Effector CD4-positive, alpha-beta T cell (primary cell): ENCODE measurements at places on chromosomes 3 and 15.

DNA sequence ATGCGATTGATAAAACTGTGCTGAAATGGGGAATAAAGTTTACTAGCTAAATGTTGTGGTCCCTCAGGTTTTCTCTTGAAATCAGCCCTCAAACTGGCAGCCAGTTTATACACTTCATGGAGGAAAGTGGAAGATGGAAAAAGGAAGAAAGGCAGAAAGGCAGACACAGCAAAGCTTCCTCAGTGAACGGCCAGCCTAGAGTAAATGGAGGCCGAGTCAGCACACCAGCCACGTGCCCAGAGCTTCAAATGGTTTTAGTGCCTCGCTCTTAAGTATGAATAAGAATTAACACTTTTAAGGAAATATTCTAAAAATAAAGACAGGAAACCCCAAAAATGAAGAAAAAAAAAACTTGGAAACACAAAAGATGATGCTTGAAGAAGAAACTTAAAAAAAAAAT is 48.3 kb downstream of the GNB4 start:
- no peak for DNase-seq

DNA sequence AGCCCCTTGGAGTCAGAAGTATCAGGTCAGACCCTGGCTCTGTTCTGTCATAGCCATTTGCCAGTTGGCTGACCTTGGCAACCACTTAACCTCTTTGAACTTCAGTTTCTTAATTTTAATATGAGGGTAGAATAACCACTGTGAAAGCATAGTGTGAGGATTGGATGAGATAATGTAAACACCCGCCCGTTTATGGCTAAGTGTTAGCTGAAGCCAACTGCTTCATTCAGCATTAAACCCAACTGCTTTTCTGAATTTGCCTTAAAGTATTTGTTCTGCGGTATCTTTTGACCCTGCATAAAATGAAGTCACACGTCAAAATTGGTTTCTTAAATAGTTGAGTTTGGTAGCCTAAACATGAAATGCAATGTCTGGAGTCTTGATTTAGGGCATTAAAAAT is 121.5 kb upstream of the ABHD17C start:
- no peak for DNase-seq

GRCh38 chr3:14672588-14672987 is 2.4 kb upstream of the C3orf20 start:
- DNase-seq, result no peak

- DNase-seq, result no peak
Measured at GRCh38 chr3:39577541-39577940, 110.1 kb downstream of the MOBP start.

GRCh38 chr3:182713743-182714517 is 79.4 kb upstream of the ATP11B start:
- DNase-seq, result no peak

- no peak for DNase-seq
Measured at GRCh38 chr15:32794973-32795372, 77.2 kb downstream of the GREM1 start.

DNA sequence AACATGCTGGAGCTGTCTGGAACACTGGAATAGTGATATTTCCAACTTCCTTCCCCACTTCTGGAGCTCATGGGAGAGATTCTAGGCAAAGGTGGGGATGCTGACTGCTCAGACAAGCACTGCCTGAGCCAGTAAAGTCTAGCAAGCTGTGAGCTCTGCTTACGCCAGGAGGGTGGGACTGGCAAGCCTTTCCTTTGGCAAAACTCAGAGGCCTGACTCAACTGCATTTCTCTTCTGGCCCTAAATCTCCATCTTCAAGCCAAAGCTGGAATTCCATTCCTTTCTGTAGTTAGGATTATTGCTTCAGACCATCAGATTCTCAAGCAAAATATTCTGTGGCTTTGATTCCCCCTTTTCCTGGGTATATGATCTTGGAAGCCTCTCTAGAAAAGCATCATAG is 20.3 kb upstream of the EPB42 start:
- DNase-seq, result no peak

- no peak for DNase-seq
Measured at GRCh38 chr3:24151594-24151993, 206.5 kb downstream of the NR1D2 start.

DNA sequence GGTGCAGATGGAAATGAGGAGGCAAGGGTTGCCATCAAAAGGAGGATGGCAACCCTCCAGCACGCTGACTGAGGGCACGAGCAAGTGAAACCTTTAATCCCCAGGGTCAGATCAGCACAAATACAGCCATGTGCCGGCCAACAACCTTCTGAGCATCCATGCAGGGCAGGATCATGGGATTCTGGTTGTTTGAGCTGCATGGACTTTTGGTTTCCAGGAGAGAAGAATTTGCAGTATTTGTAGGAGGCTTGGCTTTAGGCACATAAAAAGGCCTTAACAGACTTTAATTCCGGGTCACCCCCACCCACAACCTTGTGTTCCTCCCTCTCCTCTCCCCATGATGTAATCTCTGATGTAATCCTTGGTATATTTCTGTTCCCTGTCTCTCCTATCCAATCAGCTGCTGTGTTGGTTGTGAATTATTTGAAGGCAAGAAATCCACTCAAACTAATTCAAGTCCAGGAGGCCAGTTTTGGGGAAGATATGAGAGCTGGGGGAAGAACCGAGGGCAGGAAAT is 254.3 kb downstream of the SHQ1 start:
- no peak for DNase-seq

GRCh38 chr3:130386604-130387263 is 41.3 kb downstream of the COL6A5 start:
- DNase-seq, result no peak

- DNase-seq, result no peak
Measured at GRCh38 chr3:102078854-102079808, 229.8 kb downstream of the NFKBIZ start.

GRCh38 chr15:91552555-91552954 is 301.0 kb upstream of the SLCO3A1 start:
- no peak for DNase-seq

GRCh38 chr15:32674681-32675080 is 33.2 kb downstream of the SCG5 start:
- DNase-seq, result no peak

DNA sequence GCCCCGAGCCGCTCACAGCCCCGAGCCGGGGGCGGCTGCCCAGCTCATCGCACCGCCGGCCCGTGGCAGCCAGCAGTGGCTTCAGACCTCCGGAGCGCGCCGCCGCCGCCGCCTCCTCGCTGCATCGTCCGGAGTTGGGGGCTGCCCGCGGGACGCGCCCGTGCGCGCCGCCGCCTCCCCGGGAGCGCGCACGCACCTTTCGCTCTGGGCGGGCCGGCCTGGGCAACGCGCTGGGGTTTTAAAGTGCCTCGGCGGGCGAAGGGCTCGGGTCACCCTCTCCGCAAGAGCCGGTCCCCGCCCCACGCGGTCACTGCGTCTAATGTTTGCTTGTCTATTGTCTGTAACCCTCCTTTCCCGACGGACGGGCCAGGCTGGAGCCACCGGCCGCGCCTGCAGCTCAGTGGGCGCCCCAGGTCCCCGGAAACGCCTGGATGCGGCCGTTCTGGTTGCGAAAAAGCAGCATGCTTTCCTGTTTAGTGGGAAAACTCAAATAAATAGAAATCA is at the start of gene RYK:
RYK (minus strand) TSS at position 143 of the 504 bp plus-strand sequence. CDS start 205 bp downstream, outside the sequence.
- peak; percentile 58 for DNase-seq

GRCh38 chr15:65208647-65209046 is 2.6 kb downstream of the CILP start:
- no peak for DNase-seq

DNA sequence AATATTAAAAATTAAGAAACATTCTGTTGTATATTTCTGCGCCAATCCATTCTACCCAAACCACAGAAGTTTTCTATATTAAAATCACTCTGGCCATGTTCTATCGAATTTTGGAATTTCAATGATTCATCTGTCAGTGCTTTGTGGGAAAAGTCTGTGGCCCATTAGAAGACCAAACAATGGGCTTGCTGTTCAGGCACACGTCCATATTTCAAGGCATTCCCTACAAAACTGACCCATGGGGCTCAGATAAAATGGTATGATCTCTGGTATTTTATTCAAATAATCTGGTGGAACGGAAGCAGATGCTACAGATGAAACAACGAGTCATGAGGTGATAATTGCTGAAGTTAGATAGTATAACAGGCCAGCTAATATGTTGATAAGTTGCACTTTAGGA is 12.4 kb downstream of the NPHP3 start:
- no peak for DNase-seq

DNA sequence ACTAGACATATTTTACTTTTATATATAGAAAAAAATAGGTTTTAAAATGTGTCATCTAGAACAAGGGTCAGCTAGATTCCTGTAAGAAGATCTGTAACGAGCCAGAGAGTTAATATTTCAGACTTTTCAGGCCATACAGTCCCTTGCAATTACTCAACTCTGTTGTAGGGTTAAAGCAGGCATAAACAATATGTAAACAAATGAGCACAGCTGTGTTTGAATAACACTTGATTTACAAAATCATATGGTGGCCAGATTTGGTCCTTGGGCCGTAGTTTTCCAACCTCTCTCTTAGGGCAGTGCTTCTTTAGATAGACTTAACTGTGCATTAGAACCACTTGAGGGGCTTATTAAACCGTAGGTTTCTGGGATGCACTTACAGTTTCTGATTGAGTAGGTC is 19.6 kb downstream of the LRRC57 start:
- DNase-seq, result no peak

DNA sequence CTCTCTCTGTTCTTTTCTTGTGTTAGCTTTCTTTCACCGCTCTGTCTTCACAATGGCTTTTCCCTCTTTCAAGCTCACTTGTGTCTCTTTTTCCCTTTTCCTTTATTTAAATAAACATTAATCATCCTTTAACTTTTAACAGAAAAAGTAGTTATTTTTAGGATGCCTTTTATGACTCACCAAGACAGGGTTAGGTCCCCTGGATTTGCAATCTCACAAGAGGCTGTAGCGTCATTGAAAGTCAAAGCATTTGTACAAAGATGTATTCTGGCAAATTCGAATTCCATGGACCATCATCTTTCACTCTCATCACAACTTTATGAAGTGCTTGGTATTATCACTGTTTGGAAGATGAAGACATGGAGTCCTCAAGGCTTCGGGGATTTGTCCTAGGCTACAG is 34.8 kb upstream of the MCTP2 start:
- no peak for DNase-seq

DNA sequence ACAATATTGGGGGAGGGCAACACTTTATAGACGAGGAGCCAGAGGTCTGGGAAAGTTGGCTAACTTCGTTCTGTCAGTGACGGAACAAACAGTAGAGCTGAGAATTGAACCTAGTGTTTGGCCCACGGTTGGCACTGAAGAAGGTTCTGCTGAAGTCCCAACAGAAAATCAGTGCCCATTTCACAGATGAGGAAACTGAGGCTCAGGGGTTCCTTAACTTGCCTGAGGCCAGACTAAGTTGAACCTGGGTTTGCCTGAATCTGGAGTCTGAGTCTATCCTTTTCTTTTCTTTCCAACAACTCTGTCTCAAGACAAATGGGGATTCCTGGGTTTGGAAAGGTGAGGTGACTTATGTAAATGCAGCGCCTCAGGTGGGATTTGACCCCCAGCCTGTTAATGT is 55.1 kb downstream of the SLC6A6 start:
- DNase-seq, result no peak

GRCh38 chr3:56467108-56467507 is 1.2 kb downstream of the ERC2 start:
- no peak for DNase-seq

- no peak for DNase-seq
Measured at GRCh38 chr3:29384640-29385039, 103.8 kb downstream of the RBMS3 start.

DNA sequence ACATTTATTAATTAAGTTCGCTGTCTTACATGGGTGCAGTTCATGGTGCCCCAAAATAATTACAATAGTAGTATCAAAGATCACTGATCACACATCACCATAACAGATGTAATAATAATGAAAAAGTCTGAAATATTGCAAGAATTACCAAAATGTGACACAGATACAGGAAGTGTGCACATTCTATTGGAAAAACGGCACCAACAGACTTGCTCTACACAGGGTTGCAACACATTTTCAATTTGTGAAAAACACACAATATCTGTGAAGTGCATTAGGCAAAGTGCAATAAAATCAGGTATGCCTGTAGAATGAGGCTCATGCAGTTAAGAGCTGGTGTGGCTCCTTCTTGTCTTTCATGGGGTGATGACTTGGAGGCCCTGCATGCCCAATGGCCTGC is 265.8 kb downstream of the RPLP1 start:
- DNase-seq, result no peak

DNA sequence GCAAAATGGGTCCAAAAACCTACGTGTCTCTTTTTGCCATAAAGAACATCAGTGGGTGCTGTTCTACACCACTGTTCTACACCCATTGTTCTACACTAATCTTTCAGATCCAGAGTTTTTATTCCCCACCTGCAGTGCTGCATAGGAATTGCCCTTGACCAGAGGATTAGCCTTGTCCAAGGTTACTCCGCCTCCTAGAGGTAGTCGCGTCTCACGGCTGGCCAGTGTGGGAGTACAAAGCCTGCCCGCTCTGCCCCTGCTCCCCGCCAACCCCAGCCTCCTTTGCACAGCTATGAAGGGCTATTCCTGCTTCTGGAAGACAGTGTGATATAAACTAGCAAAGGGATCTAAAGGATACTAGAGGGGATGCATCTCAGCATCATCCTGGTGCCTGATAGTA is 222.1 kb upstream of the LMCD1 start:
- no peak for DNase-seq

- no peak for DNase-seq
Measured at GRCh38 chr3:45545476-45545875, 49.1 kb upstream of the LIMD1 start.

DNA sequence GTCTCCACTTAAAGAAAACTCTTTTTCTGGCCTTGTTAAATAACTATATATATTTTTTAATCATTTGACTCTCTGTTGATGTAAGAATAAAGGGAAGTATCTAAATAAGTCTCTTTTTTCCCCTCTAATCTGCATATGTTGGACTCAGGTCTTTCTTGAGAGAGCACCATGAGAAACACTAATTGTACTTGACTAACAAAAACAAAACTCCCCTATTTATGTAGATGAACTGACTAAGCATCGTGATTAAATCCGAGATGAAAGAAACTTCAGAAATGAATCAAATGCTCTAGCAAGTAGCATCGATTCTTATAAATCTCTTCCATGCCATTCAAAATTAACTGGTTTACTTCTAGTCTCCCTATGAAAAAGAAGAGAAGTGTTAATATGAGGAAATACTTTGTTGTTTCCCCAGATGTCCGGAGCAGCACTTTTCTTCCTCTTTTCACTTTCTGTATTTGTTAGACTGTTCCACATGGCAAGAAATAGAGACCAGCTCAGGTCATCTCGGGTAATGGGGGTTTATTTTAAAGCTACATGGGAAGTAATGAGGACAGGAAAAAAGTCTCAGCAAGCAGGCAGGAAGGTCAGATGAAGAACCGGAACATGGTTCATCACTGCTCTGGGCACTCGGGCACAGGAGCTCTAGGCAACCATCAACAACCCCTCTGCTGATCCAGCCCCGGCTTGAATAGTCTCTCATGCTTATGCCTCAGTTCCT is 288.3 kb downstream of the CNTN6 start:
- no peak for DNase-seq

DNA sequence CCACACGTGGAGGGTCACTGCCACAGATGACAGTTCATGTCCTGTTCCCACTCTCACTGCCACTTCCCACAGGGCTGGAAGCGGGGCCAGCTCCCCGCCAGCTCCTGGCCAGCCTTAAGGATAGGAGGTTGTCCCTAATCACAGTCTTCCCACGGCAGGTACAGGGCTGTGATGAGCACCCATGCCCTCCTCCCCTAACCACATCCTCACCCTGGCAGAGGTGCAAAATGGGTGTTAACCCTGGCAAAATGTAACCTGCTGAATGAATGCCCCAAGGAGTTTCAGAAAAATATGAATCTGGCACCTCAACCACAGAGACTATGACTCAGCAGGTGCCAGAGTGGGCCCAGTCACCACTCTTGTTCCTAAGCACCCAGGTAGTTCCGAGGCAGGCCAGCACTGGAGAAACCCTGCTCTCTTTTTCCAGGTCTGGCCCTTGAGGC is 185.1 kb upstream of the TPM1 start:
- DNase-seq, result no peak
